ENCODE measurements at places on chromosomes 1 and 21.

GRCh38 chr21:37675202-37675801 is 241.0 kb downstream of the KCNJ6 start:
- DNase-seq, result peak; percentile 23

- DNase-seq, result peak; percentile 18
These were observed 22.6 kb downstream of the SLC5A9 start for GRCh38 chr1:48245106-48245505.

DNA sequence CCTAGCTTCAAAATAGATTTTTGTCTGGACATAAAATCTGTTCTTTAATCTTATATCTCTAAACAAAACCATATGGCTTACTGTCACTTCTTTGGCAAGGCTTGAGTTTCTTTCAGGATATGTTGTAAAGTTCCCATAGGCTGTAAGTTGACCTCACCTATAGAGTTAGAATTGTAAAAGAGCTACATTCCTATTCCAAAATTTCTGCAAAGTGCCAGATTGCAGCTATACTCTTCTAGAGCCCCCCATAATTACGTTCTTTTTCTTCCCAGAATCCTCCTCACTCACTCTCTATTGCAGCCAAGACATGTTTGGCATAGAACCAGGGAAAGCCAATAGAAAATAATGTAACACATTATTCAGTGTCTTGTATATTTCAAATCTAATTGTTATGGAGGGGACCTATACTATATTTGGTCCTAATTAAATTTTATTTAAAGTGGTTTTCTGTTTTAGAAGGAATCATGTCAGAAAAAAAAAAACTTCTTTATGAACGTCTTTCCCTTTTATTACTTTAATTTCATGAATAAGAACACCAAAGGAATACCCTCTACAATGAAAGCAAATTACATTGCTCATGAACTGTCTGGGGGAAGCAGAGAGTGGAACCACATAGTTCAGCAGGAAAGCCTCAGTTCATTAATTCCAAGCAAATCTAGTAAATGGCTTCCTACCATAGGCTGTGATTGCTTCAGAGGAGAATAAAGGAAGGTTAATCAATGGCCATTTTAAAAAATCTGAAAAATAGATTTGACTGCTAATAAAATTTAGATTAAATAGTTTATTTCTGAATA is 22.3 kb downstream of the CTTNBP2NL start:
- no peak for DNase-seq

DNA sequence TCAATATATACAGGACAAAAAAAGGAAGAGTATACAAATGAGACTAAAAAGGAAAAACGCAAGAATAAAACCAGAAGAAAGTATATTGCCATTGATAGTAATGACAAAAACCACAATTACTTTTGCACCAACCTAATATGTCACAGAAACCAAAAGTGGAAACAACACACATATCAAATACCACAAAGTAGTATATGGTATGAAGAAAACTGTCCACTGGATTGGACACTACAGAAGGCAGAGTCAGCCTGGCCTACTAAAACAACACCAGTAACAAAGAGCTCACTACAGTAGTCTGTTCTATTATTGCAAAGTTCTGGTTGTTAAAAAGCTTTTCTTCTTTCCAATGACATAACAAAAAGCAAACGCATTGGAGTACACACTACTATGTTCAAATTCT is 17.7 kb downstream of the TESK2 start:
- DNase-seq, result no peak

DNA sequence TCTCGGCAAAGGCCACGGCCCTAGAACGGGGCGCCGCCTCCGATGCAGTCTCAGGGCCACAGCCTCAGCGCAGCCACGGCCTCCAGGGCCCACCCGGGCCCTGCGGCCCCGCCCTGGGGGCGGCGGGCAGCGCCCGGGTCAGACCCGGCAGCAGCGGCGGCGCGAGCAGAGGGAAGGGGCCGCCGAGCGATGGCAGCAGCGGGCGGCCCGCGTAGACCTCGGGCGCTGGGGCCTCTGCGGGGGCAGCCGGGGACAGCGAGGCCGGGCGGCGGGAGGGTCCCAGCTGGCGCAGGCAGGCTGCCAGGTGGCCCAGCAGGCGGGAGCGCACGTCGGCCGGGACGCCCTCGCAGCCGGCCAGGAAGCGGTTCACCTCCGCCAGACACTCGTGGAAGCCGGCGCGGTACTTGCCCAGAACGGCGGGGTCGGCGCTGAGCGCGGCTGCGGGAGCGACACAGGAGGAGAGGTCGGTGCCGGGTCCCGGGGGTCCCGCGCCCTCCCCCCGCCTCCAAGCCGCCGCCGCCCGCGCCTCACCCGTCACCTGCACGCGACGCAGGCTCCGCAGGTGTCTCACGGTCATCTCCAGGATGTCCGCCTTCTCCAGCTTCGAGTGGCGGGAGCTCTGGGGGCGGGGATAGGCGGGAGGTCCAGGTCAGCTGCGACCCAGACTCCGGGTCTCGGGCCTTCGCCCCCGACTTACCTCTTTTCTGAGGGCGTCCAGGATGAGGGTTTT is 737 bp downstream of the HES4 start:
- DNase-seq, result no peak
